ENCODE measurements at places on chromosomes 4 and X. TPM values are rescaled to one million over a fixed set of nuclear protein-coding genes. Genes with fewer than 3 reads are reported as not detected.
A peak's percentile ranks its signal among the peaks of the same experiment; 100 is the strongest.

Gene RHOXF2
- total RNA-seq = not detected

Gene ATP1B4
- total RNA-seq = 2.7 TPM

Gene CXCL8
- total RNA-seq = 14.4 TPM

DNA sequence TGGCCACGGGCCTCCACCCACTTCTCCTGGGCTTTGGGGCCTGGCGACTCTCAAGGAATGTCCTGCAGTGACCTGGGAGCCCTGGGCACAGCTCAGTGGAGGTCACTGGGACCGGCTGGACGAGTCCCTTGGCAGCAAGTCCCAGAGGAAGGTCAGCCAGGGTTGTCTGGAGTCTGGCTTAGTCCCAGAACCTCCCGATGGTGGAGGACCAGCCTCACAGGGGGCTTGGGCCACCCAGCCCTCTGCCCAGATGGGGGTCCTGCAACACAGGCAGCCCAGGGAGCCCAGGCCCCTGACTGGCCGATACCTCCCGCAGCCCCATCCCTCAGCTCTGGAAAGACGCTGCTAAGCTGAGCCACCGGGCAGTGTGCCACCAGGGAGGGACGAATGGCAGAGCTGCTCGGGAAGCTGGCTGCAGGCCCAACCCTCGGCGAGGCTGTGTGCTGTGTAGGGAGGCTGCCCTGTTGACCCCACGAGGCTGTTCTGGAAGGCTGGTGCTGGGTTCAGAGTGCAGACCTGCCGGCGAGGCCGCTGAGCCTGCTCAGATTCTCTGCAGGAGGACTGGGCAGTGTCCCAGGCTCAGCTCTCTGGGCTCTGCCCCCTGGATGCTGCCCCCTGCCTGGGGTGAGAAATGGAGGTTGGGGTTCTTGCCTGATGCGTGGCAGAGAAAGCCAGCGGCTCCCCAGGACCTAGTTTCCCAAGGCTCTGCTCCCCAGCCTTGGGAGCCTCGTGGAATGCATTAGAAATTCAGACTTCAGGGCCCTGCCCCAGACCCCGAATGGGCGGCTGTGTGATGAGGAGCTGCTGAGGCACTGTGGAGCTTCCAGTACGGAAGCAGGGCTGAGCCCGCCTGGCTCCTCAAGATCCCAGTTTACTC is 61.7 kb downstream of the ADRA2C start:
- no peaks in the 10 kb centered on the region for H3K36me3 ChIP-seq
- H3K4me1 ChIP-seq = peaks cover 4% of the 10 kb centered on the region
- DNase-seq = peak; percentile 84
- H3K27me3 ChIP-seq = peaks cover 10% of the 10 kb centered on the region

DNA sequence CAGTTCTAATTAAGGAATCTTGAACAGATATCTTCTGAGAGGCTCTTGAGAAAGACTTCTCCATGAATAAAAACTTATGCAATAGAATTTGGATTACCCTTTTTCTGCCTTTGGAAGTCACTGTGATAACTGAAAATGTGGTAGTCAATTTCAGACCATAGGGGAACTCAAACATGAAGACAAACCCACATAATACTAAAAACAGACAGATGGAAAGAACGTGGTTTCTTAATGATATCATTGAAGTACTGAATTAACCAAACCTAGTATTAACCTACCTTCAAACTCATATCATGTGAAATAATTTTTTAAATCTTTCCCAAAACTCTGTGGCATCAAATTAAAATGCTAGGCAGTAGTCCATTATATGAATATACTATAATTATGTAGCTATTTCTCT is 153.5 kb downstream of the CAMK2D start:
- H3K4me1 ChIP-seq = peaks cover 14% of the 10 kb centered on the region
- no peak for DNase-seq
- H3K36me3 ChIP-seq = peaks cover 10% of the 10 kb centered on the region
- H3K4me3 ChIP-seq = no peak overlapping the region
- H3K27me3 ChIP-seq = no peaks in the 10 kb centered on the region

DNA sequence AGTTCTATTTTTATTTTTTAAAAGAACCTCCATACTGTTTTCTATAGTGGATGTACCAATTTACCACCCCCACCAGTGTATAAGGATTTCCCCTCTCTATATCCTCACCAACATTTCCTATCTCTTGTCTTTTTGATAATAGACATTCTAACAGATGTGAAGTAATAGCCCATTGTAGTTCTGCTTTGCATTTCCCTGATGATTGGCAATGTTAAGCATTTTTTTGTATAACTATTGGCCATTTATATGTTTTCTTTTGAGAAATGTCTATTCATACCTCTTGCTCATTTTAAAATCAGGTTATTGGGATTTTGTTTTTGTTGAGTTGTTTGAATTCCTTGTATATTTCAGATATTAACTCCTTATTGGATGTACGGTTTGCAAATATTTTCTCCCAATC is 251.1 kb upstream of the HTR2C start:
- H3K36me3 ChIP-seq = no peaks in the 10 kb centered on the region
- no peak overlapping the region for H3K27ac ChIP-seq
- H3K27me3 ChIP-seq = no peaks in the 10 kb centered on the region

GRCh38 chr4:158796370-158797140 is 27.7 kb downstream of the FNIP2 start:
- peaks cover 3% of the 10 kb centered on the region for H3K4me1 ChIP-seq
- H3K36me3 ChIP-seq = no peaks in the 10 kb centered on the region
- H3K27me3 ChIP-seq = no peaks in the 10 kb centered on the region
- no peak for DNase-seq
- no peak overlapping the region for H3K4me3 ChIP-seq

- DNase-seq = no peak
- no peaks in the 10 kb centered on the region for H3K27me3 ChIP-seq
- no peak overlapping the region for H3K4me3 ChIP-seq
- no peaks in the 10 kb centered on the region for H3K4me1 ChIP-seq
These were observed 189.0 kb upstream of the TTC29 start for GRCh38 chr4:147134536-147135210.

Gene MTNR1A
- not detected for total RNA-seq

DNA sequence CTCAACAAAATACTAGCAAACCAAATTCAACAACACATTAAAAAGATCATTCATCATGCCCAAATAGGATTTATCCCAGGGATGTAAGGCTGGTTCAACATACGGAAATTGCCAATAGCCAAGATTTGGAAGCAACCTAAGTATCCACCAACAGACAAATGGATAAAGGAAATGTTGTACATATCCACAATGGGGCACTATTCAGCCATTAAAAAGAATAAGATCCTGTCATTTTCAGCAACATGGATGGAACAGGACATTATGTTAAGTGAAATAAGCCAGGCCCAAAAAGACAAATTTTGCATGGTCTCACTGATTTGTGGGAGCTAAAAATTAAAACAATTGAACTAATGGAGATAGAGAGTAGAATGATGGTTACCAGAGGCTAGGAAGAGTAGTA is 82.0 kb upstream of the FAM241A start:
- no peak overlapping the region for H3K4me3 ChIP-seq
- H3K27ac ChIP-seq = no peak overlapping the region
- no peaks in the 10 kb centered on the region for H3K36me3 ChIP-seq
- DNase-seq = no peak

Gene MSANTD1
- total RNA-seq = 0.39 TPM

Gene ZFX
- 37.5 TPM for total RNA-seq

- H3K4me3 ChIP-seq = no peak overlapping the region
- no peaks in the 10 kb centered on the region for H3K27me3 ChIP-seq
- no peak overlapping the region for H3K27ac ChIP-seq
- H3K36me3 ChIP-seq = peaks cover 8% of the 10 kb centered on the region
- H3K4me1 ChIP-seq = peaks cover 5% of the 10 kb centered on the region
- DNase-seq = no peak
These were observed 185.0 kb downstream of the PTTG2 start for GRCh38 chr4:38145033-38145678.

GRCh38 chr4:122777846-122778673 is 45.6 kb downstream of the BBS12 start:
- peaks cover 9% of the 10 kb centered on the region for H3K4me1 ChIP-seq
- H3K27ac ChIP-seq = no peak overlapping the region
- H3K4me3 ChIP-seq = no peak overlapping the region
- DNase-seq = no peak
- H3K27me3 ChIP-seq = no peaks in the 10 kb centered on the region

- no peak overlapping the region for H3K4me3 ChIP-seq
- no peak overlapping the region for H3K27ac ChIP-seq
- H3K36me3 ChIP-seq = no peaks in the 10 kb centered on the region
- H3K27me3 ChIP-seq = no peaks in the 10 kb centered on the region
- DNase-seq = no peak
These were observed 505.6 kb downstream of the RAPGEF2 start for GRCh38 chr4:159608436-159608835.

Gene GC
- not detected for total RNA-seq

- DNase-seq = no peak
- no peak overlapping the region for H3K4me3 ChIP-seq
- H3K27me3 ChIP-seq = no peaks in the 10 kb centered on the region
These were observed 41.1 kb downstream of the MAD2L1 start for GRCh38 chr4:120025516-120025915.

- no peak overlapping the region for H3K4me3 ChIP-seq
- no peaks in the 10 kb centered on the region for H3K27me3 ChIP-seq
- no peak for DNase-seq
- no peak overlapping the region for H3K27ac ChIP-seq
- no peaks in the 10 kb centered on the region for H3K36me3 ChIP-seq
These were observed 2.1 kb downstream of the GSTCD start for GRCh38 chr4:105710678-105711077.

Gene RNF128
- 0.57 TPM for total RNA-seq

Gene BEX1
- 6.9 TPM for total RNA-seq

GRCh38 chrX:111504941-111505340 is 6.5 kb upstream of the SERTM2 start:
- DNase-seq = no peak
- no peaks in the 10 kb centered on the region for H3K36me3 ChIP-seq
- H3K27ac ChIP-seq = no peak overlapping the region
- no peaks in the 10 kb centered on the region for H3K27me3 ChIP-seq

Gene GPR50
- total RNA-seq = not detected

DNA sequence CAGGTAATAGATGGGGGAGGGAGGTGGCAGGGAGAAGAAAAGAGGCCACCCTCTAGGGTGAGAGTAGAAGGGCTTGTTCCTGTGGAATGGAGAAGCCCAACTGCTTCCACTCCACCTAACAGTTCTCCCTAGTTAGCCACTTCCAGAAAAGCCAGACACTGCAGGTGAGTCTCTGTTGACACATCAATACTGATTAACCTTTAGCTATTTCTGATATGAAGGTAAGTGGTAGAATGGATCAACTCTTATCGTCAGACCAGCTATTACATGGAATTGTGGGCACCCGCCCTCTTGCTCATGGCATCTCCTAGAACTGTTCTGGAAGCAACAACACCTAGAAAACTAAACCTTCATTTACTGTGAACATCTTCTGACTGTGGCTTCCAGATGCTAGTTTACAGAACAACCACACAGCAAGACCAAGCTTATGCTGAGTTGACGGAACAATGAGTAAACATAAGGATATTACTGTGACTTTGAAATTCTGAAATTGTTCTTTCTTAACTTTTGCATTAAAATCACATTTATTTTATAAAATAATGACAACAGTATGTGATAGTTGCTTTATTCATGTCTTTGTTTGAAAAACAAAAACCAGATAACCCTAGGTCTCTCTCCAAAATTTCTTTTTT is 44.7 kb downstream of the ANXA3 start:
- H3K4me1 ChIP-seq = peaks cover 24% of the 10 kb centered on the region
- no peak for DNase-seq
- H3K27me3 ChIP-seq = no peaks in the 10 kb centered on the region
- H3K4me3 ChIP-seq = no peak overlapping the region

GRCh38 chr4:62676962-62677361 is 1476.8 kb downstream of the ADGRL3 start:
- DNase-seq = no peak
- no peaks in the 10 kb centered on the region for H3K4me1 ChIP-seq
- H3K4me3 ChIP-seq = no peak overlapping the region
- no peaks in the 10 kb centered on the region for H3K27me3 ChIP-seq
- H3K36me3 ChIP-seq = no peaks in the 10 kb centered on the region
- H3K27ac ChIP-seq = no peak overlapping the region

GRCh38 chr4:145047151-145047550 is 50.8 kb downstream of the ANAPC10 start:
- H3K4me1 ChIP-seq = no peaks in the 10 kb centered on the region
- no peak for DNase-seq
- H3K4me3 ChIP-seq = no peak overlapping the region
- no peaks in the 10 kb centered on the region for H3K36me3 ChIP-seq

Gene CT47A7
- not detected for total RNA-seq

Gene PLAC8
- total RNA-seq = 1.3 TPM

DNA sequence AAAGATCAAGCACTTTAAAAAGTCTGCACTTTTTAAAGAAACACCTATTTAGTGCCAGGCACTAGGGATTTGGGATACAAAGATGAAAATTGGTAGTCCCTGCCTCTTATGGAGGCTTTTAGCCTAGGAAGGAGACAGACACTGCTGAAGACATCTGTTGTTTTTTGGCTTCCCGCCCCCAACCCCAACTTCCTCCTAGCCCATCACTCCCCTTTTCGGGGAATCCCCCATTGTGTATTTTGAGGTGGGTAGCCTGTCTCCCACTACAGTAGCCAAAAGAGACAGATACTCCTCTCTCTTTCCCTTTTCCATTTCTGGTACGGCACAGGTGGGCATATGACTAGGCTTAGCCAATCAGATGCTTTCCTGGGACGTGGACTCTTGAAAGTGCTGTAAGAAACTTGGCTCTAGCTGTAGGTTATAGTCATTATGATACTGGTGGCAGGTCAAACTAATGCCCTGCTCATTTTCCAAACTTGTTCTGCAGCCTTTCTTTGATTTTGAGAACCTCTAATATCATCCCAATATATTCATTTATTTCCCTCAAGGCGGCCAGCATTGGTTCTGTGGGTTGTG is 194.6 kb upstream of the RBPJ start:
- DNase-seq = no peak
- H3K27me3 ChIP-seq = no peaks in the 10 kb centered on the region
- H3K27ac ChIP-seq = no peak overlapping the region

DNA sequence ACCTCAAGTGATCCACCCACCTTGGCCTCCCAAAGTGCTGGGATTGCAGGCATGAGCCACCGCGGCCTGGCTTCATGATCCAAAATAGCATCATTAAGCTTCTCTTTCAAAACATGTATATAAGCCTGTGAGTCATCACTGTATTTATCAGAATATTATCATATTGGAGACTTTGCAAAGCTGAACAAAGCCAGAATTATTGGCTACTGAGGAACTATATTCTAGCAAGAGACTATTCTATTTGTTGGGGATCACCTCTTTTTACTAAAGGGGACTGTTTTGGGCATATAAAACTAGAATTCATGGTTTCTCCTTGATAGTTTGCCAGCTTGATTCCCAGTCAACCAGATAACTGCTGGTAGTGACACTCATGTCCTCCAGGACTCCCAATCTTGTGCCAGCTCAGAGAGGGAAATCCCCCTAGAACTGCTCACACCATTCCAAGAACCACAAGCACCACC is 40.1 kb downstream of the TET2 start:
- DNase-seq = peak; percentile 10
- H3K4me1 ChIP-seq = no peaks in the 10 kb centered on the region
- no peak overlapping the region for H3K4me3 ChIP-seq

Gene PAGE5
- total RNA-seq = not detected

All from heart right ventricle (tissue), 16 donors.